ENCODE measurements at places on chromosomes 11 and 22.

DNA sequence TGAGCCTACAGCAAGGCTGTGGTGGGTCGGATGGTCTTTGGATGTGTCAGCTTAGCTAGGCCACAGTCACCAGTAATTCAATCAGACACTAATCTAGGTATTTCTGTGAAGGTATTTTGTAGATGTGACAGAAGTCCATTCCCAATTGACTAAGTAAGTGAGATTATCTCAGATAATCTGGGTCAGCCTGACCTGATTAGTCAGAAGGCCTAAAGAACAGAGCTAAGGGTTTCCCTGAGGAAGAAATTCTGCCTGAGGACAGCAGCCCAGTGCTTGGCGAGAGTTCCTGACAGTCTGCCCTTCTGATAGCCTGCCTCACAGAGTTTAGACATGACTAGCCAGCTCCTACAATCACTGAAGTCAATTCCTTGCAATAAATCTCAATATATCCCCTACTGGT is 28.7 kb downstream of the GUCD1 start:
- no peak for DNase-seq

DNA sequence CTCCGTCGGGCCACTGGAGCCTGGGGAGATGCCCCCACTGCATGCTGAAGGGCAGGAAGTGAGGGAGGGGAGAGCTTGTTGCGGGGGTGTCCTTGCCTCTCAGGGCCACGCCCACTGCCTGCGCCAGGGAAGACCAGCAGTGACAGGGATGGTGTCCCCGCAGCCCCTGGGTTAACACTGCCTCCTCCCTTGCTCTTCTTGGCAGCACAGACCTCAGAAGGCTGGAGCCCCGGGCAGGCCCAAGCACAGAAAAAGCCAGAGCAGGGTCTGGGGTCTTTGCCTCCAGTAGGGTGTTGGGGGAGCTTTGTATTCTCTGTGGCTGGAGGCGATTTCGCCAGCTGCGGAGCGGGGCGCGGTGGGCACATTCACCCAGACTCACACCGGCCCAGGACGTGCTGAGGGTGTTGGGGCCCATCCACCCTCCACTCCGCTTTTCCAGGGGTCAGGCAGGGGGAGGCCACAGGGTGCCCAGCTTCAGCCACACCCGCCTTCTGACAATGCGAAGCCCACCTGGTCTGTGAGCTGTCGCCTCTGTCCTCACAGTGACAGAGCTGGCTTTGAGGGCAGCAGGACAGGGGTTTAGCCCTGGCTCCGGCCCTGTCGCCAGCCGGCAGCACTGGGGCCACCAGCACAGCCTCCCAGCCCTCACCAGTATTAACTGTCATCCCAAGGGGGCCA is 83.7 kb downstream of the CDKN1C start:
- DNase-seq, result no peak

- DNase-seq, result no peak
Measured at GRCh38 chr22:43878831-43879550, 12.8 kb downstream of the PNPLA5 start.

- no peak for DNase-seq
Measured at GRCh38 chr11:3627291-3627690, 14.5 kb downstream of the ART5 start.

- no peak for DNase-seq
Measured at GRCh38 chr11:4467811-4468606, 14.4 kb upstream of the OR52K1 start.

GRCh38 chr11:60905551-60906113 is 753 bp downstream of the PRPF19 start:
- DNase-seq, result no peak

- no peak for DNase-seq
Measured at GRCh38 chr11:125176866-125177265, 12.3 kb downstream of the PKNOX2 start.

- DNase-seq, result no peak
Measured at GRCh38 chr11:132072044-132072857, 701.8 kb downstream of the NTM start.

DNA sequence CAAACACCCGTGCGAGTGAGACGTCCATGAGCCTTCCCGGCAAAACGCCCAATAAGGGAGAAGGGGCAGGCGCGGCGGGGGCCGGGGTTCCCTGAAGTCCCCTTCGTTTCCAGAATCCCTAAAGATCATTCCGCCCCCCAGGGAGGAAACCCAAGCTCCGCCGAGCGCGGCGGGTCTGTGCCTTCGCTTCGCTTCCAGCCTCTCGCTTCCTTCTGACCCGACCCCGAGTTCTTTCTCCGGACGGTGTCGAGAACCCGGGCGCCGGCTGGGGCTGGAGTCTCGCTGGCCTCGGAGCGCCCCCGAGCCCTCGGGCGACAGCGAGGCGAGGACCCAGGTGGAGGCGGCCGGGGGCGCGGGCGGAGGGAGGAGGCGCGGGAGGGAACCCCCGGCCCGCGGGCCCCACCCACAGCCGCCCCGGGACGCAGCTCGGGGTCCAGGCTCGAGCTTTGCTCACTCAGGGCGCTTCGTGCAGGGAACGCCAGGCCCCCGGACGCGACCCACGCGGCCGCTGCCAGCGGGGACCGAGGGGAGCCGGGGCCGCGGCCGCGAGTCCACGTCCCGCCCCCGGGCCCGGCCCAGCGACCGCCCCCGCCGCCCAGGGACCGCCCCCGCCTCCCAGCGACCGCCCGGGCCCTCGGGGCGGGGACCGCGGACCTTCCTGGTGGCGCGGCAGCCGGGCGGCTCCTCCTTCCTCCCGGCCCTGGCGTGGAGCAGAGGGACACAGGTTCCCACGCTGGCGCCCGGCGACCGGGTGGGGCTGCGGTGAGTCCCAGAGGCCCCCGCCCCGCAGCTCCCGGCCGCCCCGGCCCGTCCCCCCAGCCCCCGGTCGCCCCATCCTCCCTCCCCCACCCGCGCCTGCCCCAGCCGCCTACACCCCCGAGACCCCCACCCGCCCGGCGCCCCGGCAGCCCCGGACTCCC is at the start of gene PGGHG:
TSS of gene PGGHG (plus strand) at position 649 of the 920 bp plus-strand sequence. CDS start 691 bp downstream, outside the sequence.
- DNase-seq, result no peak

GRCh38 chr22:48824712-48825651 is 1002.7 kb downstream of the BRD1 start:
- DNase-seq, result no peak

GRCh38 chr11:102341844-102342318 is 5.1 kb upstream of the BIRC2 start:
- DNase-seq, result peak; percentile 56

GRCh38 chr11:87942786-87943185 is 232.5 kb downstream of the RAB38 start:
- DNase-seq, result no peak

DNA sequence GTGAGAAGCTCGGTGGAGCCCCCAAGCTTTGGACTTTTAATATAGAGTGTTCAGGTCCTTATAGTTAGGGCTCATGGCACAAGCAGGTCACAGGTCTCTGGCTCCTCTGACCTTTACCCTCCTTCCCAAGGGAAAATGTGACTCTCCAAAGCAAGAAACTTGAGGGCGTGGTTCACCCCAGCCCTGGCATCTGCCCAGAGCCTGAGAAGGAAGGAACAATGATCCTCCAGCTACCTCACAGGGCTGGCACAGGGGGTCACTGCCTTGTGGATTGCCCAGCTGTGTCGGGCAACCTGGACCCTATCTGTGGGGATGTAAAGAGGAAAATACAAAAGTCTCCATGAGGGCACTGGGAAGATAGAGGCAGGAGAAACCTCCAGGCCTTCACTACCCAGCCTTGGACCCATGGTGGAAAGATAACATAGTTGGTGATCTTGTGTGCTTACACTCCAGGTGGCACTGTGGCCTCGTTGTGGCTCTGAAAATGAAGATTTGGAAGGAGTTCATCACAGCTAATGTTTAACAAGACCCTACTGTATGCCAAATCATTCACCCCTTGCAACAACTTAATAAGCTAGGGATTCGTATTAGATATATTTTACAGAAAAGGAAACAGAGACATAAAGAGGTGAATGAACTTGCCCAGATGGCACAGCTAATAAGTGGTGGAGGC is 3.8 kb upstream of the ZNF195 start:
- no peak for DNase-seq

DNA sequence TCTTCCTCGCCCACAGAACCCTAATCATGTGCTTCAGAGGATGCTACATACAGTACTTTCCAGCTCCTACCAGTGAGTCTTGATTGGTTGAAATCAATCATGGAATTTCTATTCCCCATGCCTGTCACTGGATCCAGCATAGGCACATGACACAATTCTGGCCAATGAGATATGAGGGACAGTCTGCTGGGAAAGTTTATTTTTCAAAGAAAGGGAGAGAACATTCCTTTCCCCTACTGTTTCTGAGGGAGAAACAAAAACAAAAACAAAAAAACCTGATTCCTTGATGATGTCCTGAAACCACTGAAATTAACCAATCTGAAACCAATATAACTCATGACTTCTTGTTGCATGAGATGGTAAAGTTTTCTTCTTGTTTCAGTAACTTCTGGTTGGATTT is 3.3 kb upstream of the RCN1 start:
- no peak for DNase-seq

DNA sequence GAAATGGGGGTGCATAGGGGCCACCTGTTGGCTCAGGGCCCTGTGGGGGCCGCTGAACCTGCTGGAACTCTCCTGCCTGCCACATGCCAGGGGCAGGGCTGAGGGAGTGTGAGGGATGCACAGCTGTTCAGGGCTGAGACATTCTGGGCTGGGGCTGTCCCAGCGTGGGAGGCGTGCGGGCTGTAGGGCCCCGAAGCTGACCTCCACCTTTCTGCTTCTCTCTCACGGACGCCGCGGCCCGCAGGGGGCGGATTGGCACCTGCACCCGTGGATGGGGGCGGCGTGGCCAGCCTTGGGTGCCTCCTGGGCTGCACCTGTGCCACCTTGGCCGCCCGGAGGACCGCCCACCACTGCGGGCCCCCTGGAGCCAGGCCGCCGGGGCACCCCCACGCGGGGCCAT is 4.1 kb downstream of the CCDC188 start:
- DNase-seq, result no peak

- DNase-seq, result peak; percentile 41
Measured at GRCh38 chr11:65947133-65947532, 1.9 kb downstream of the TSGA10IP start.

DNA sequence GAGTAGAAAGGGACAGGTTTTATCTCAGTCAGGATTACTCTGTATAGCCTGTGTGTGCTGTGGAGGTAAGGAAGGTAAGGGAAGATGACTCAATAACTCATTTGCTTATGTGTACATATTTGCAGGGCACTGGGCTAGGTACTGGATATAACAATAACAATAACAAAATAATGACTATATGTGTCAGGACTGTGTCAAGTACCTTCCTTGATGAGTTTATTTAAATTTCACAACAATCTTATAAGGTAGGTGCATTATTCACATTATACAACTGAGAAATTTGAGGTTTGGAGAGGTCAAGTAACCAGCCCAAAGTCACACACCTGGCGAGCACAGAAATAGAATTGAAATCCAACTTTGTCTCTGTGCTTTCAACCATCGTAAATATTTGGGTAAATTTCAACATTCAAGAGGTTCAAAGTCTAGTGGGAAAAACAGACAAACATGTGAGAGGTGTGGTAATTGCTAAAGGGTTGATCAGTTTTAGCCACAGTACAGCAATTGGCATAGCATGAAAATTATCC is 131.8 kb downstream of the APIP start:
- no peak for DNase-seq

GRCh38 chr22:25493794-25494193 is 70.7 kb upstream of the GRK3 start:
- DNase-seq, result no peak

DNA sequence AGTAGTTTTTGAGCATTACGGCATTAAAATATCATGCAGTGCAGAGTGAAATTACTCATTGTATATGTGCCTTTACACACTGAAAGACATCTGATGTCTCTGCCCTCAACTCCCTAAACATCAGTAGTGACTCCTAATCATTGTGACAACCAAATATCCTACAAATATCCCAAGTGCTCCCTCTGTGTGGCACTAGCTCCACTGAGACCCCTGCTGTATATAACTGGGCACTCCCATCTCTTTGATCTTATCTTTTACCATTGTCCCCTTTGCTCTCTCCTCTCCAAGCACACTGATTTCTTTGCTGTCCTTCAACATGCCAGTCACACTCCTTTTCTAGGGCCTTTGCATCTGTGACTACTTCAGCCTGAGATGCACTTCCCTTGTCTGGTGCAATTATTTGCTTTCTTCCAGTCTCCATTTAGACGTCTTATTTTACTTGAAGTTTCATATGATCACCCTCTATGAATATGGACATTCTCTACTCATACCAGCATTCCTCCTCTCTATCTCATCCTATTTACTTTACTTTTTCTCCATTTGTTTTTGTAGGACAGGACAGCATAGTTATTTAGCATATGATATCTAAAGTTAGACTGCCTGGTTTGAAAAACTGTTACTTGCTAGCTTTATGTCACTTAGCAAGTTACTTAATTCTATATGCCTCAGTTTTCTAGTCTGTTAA is 2.4 kb downstream of the SLC5A12 start:
- DNase-seq, result no peak

DNA sequence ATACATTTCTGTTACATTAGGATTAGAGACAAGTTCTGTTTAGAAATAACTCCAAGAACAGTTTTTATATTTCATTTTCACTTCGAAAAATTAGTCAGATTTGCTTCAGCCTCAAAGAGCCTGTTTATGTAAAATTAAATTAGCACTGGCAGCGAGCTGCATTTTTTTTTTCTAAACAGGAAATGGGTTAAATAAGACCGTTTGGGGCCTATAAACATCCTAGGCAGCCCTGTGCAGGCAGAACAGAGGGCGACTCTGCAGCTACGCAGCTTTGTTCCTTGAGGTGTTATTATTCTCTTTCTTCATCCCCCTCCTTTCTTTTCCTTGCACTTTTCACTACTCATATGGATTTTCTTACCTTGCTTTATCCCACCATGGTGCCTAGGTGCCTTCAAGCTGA is 48.7 kb downstream of the CWC15 start:
- DNase-seq, result no peak

GRCh38 chr22:50695421-50696250 is 23.0 kb downstream of the SHANK3 start:
- no peak for DNase-seq

DNA sequence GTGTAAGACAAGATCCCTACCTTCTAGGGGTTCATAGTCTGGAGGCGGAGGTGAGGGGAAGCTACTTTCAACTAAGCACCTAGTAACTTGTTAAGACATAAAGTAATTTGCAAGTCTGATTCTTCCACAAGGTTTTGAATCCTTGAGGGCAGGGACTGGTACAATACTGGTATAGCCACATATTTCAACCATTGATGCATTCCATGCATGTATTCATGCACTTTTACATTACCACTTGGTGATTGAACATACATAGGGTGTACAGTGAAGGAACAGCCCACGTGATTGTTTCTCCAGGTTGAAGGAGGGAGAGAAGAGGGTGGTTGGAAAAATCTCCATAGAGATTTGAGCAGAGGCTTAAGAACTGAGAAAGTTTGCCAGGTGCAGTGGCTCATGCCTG is 62.0 kb upstream of the PAX6 start:
- DNase-seq, result no peak

GRCh38 chr11:65898656-65899355 is 1.4 kb downstream of the FOSL1 start:
- DNase-seq, result no peak

- no peak for DNase-seq
Measured at GRCh38 chr22:38956551-38956950, 858 bp upstream of the APOBEC3A start.

DNA sequence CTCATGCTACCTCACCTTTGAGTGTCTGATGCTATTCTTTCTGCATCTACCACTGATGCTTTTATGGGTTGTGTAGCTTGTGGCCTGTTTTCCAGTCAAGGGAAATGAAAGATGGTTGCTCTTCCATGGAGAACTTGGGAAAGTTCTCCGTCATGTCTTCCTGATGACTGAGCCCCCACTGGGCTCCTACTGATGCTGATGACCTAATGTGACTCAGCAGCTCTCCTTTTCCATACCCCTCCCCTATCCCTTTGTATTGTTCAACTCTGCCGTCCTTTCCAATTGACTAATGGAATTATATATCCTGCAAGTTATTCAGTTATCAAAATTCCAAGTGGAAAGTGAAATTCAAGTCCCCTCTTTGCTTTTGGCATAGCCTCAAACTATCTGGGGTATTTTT is 44.7 kb downstream of the REXO2 start:
- no peak for DNase-seq
